ENCODE measurements at places on chromosomes 16 and 17. TPM values are rescaled to one million over a fixed set of nuclear protein-coding genes. Genes with fewer than 3 reads are reported as not detected.

The ITGAL gene
- polyA plus RNA-seq = 51.3 TPM

The DPEP3 gene
- 0.23 TPM for polyA plus RNA-seq

The G6PC1 gene
- polyA plus RNA-seq = 0.07 TPM

The CDK5R1 gene
- 7.1 TPM for polyA plus RNA-seq

The ALOX12 gene
- 0.32 TPM for polyA plus RNA-seq

The TMEM100 gene
- 6.0 TPM for polyA plus RNA-seq

The DNAI2 gene
- 0.78 TPM for polyA plus RNA-seq

The CPNE7 gene
- 9.6 TPM for polyA plus RNA-seq

The CCDC144A gene
- 1.3 TPM for polyA plus RNA-seq

The CSH1 gene
- polyA plus RNA-seq = 11.6 TPM

The UNC45B gene
- 0.27 TPM for polyA plus RNA-seq

Measured in thymus (tissue), 14 donors.